Vagina (tissue), 2 donors: ENCODE measurements at places on chromosomes 11 and 22.

- no peak for DNase-seq
These were observed at the start of gene VPS51 for GRCh38 chr11:65095974-65096806. TSS of gene VPS51 (plus strand) at chr11:65096214. CDS start at chr11:65096251, 37 bp downstream.

DNA sequence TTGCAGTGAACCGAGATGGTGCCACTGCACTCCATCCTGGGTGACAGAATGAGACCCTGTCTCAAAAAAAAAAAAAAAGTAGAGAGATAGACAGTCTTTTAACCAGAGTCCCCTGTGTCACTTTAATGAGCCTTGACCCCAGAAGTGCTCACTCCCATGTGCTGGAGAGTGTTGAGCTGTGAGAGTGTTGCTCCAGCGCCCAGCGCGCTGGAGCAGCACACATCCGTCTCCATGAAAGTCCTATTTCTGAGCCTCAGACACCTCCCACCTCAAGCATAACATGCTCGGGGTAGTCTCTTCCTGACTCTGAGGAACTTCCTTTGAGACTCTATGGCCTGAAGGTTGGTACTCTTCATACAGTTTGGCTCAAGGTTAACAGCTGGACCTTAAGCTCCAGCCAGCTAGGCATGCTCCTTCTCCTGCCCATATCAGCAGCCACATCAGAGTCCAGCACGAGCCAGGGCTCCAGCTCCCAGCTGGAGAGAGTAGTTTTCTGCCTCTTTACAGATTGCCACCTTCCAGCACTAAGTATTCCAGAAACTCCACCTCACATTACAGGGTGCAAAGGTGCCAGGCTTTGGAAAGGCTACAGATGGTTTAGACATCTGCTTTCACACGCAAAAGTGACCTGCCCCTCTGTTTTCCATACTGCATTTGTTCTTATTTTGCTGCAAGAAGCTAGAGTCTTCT is 29.4 kb upstream of the UBASH3B start:
- DNase-seq: no peak

DNA sequence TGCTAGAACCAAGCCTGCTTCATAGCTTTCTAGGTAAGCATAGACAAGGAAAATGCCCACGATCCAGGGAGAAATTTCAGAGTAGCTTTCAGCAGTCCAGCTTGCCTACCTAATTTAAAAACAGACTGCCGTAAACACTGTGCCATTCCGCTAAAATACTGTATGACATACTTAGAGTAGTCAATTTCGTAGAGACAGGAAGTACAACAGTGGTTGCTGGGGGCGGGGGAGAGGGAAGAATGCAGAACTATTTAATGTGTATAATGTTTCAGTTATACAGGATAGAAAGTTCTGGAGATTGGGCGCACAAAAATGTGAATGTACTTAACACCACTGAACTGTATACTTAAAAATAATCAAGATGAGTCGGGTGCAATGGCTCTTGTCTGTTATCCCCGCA is 56.7 kb downstream of the C11orf58 start:
- no peak for DNase-seq

DNA sequence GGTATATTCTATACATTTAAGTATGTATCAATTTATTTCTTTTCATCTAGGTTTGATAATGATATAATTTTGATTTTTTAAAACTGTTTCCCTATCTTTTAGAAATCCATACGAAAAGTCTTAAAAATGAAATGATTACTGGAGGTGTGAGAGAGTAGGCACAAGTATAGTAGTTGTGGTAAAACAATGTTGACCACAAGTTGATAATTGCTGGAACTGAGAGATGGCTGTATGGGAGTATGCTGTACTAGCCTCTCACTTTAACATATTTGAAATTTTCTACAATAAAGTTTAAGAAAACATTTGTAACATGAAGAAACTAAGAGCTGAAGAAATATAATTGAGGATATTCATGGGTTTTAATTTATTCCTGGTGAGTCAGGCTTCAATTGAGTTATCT is 30.0 kb downstream of the FSHB start:
- DNase-seq: no peak

GRCh38 chr22:38124236-38124974 is 13.9 kb upstream of the BAIAP2L2 start:
- no peak for DNase-seq

GRCh38 chr11:95140397-95141033 is 50.9 kb downstream of the ENDOD1 start:
- no peak for DNase-seq

DNA sequence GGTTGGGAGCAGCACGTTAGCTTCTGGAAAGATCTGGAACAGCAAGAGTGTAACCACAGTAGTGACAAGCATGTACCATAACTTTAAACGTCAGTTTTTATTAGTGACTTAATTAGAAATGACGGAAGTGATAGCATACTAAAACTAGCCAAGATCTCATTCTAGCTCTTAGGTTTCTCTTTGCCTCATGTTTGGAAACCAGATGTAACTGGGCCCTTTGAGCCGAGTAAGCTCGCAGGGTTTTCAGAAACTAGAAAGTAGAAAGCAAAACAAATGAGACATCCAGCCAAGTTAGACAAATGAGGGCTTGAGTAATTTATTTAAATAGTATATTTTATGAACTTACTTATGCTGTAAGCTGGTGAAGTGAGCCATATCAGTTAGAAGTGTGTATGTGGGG is 40.2 kb upstream of the SLC5A12 start:
- DNase-seq: no peak

DNA sequence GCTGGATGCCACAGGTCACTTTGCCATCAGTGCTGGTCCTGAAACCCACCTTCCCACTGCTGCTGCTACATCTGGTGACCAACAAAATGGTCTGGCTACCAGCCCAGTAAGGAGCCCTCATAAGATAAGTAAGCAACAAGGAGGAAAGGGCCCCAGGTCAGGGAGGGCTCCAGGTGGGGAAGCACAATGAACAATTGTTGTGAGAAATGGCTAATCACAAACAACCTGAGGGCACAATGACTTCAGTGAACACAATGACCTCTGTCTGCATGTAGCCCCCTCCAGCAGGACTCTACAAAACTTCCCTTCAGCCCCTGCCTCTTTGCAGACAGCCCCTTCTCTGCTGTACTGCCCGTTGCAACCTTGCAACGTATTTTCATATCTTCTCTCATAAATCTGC is 19.4 kb upstream of the FBLN1 start:
- no peak for DNase-seq

DNA sequence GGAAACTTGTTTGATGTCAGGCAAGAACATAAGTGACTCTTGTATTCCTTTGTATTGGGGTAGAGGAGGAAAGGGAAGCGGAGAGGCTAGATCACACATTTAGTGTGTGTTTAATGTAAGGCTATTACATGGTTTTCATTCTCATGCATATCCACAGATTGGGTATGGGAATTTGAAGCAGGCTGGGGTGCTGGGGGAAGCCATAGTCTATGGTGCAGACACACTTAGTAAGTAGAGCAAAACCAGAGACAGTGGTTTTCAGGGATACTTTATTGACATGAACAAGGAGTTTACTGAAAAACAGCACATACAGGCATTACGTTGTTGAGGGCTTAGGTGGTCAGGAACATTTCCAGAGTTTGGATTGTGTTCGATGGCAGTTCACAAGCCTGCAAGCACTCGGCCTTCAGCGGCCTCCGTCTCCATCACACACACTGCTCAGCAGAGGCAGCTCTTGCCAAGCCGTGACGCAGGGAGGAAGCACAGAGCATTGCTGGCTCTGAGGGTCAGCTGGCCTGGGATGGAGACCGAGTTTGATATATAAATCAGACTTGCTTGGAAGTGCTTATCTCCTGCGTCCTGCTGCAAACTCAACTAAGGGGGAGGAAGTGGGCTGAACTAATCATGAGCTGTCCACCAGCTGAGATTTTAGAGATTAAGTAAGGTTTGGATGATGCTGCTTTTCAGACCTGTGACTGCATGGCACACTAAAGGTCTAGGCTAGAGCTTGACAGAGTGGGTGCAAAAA is 25.3 kb downstream of the SCN3B start:
- DNase-seq: no peak

GRCh38 chr11:16881074-16881709 is 133.0 kb downstream of the PLEKHA7 start:
- DNase-seq: no peak

- DNase-seq: no peak
These were observed 105.7 kb downstream of the TSPAN18 start for GRCh38 chr11:44832452-44832851.

- no peak for DNase-seq
These were observed 9.8 kb upstream of the DDX10 start for GRCh38 chr11:108654994-108655631.

DNA sequence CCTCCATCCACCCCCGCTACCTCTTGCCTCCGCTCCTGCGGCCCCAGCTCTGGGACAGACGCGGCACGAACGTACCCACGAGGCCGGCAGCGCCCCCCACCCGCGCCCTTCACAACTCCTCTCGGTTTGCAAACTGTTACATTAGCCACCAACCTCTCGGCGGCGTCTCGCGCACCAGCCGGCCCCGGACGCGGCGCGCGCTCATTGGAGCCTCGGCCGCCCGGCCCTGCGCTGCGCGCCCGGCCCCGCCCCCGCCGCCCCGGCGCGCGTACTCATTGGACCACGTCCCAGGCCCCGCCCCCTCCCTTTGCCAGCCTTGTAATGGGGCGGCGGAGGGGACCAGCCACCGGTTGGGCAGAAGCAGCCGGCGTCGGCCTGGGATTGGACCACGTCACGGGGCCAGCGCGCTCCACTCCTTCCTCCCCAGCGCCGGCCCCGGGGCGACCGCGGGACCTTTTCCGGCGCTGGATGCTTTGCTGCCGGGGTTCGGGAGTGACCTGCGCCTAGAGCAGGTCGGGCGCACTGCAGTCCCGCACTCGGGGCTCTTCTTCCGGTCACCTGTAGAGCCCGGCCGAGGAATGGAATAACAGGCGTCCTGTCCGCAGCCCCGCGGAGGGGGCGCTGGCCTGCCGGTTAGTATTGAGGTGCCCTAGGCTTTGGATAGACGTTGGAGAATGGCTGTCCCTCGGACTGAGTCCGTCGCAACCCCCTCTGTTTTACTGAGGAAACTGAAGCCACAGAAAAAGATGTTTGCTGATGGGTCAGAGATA is at the start of gene HYOU1:
HYOU1 (minus strand) TSS at position 206 of the 770 bp plus-strand sequence. CDS start 1,045 bp downstream, outside the sequence.
- DNase-seq: peak; percentile 97

DNA sequence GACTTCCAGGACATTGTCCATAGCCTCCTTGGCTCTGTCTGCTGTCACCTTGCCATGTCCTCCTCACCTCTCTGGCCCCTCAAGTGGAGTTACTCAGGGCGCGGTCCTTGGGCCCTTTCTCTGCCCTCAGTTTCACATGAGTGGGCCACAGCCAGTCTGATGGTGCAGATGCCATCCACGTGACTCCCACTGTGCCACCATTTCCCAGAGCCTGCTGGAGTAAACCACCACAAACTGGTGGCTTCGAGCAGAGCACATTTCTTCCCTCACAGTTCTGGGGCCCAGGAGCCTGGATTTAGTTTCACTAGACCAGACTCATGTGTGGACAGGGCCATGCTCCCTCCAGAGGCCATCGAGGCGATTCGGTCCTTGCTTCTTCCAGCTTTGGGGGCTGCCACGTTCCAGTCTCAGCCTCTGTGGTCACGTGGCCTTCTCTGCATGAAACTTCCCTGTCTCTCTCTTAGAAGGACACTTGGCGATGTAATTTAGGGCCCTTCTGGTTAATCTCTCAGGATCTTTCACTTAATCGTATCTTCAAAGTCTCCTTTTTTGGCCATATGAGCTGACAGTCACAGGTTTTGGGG is 14.6 kb downstream of the SMARCB1 start:
- DNase-seq: no peak
